Stimulated activated CD8-positive, alpha-beta memory T cell treated with anti-CD3 and anti-CD28 coated beads, Interleukin-2, amount 100 ng/mL, for 1 hour (primary cell): ENCODE measurements at places on chromosomes 5 and 9.

- no peak for DNase-seq
These were observed 165.0 kb upstream of the GPR151 start for GRCh38 chr5:146680846-146681584.

- DNase-seq = no peak
These were observed 41.4 kb upstream of the TIFAB start for GRCh38 chr5:135493406-135494180.

DNA sequence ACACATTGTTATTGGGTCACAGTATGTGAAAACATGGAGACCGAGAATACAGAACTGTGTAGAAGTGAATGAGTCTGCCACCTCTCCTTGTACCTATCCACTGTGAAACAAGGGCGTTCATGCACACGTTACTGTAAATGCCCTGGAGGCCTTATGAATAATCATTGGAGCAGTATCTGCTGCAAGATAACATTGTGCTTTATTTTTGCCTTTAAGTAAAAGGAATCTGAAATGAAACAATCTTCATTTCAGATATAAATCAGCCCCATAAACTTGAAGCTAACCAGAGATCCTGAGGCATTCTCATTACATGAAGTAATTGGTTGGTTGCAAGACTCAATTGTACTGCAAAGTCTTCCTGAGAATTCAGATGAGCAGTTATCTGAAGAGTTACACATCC lies 419.6 kb downstream of the KDM4C start:
- no peak for DNase-seq

- no peak for DNase-seq
These were observed 110.7 kb upstream of the TRIM32 start for GRCh38 chr9:116576386-116576785.

DNA sequence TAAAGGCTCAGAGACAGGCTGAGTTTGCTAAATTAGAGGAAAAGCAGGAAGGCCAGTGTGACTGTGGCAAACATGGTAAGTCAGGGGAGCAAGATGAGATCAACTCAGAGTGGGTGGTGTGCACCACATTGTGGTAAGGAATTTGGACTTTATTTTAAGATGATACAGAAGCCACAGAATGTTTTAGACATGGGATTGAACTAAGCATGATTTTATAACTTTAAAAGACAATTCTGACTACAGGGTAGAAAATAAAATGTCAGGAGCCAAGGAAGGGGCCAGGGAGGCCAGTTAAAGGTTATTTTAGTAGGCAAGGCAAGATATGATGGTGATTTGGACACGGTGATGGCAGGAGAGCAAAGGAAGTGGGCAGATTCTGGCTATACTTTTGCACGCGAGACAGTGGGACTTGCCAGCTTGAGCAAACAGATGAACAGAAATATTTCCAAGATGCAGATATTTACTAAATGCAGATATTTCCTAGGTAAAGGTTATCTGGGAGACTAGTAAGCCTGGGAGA lies 53.9 kb downstream of the TSSK1B start:
- DNase-seq = no peak

DNA sequence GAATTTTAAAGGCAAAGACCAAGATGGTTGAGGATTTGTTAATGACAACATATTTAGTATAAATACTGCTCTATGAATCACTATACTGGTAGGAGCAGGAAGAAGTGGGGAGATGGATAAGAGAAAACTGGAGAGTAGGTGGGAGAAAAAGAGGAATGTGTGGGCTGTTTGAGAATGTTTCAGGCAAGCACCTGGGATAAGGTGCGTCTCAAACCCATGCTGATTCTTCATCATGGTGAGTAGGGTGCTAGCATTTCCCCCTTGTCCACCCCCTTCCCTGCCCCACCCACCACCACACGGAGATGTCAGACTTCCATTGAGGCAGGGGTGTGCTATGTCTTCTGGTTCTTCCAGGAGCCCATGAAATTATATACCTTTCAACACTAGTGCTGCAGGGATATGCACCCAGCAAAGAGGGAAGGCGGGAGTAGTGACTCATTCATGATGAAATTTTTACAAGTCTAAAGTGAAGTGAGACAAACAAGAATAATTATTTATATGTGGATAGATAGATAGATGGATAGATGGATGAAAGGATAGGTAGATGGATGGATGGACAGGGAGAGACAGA lies 54.3 kb downstream of the MTX3 start:
- no peak for DNase-seq

- DNase-seq = no peak
These were observed 2.7 kb upstream of the PHPT1 start for GRCh38 chr9:136846376-136847087.

- DNase-seq = no peak
These were observed 6.6 kb downstream of the LCN9 start for GRCh38 chr9:135669616-135670285.

- DNase-seq = no peak
These were observed 58.2 kb upstream of the PRR16 start for GRCh38 chr5:120405923-120406322.

DNA sequence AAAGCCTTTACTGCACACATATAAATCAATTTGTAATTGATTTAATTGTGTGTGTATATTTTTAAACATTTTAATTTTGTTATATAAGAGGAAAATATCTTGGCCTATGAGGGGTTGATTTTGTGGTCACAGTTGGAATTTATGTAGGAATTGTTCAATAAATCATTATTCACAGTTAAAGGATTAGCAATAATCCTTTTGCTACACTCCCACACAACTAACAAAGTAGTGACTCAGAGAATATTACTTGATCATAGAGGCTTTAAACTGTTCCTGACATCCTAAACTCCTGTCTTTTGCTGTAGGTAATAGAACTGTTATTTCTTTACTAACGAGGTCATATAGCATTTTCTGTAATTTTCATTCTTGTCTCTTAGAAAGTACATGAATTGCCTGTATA lies 95.5 kb downstream of the ZCCHC7 start:
- DNase-seq = no peak

- DNase-seq = no peak
These were observed 7.3 kb upstream of the FGF18 start for GRCh38 chr5:171412186-171412585.

DNA sequence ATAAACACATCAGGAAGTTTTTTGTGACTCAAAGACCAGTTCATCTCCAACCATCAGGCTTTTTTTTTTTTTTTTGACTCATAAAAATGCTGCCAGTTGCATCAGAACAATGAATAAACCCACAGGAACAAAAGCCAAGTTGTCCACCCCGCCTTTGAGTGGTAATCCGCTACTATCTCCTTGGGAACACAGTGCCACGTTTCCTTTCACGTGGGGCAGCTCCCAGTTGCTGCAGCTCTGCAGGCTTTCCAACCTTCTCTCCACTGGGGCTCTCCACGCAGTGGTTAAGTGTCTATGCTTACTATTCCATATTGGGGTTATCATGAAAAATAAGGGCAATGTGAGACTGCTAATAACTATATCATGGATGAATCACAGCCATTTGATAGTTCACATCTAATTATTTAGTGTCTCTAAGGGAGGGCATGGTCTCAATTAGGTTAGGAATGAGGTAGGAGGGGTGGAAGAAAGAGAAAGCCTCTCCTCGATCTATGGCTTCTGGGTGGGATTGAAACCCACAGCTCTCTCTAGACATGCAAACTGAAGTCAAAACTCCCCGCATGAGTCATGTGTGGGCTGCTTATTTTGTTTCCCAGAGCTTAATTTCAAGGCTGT lies 55.8 kb upstream of the ACTBL2 start:
- no peak for DNase-seq

DNA sequence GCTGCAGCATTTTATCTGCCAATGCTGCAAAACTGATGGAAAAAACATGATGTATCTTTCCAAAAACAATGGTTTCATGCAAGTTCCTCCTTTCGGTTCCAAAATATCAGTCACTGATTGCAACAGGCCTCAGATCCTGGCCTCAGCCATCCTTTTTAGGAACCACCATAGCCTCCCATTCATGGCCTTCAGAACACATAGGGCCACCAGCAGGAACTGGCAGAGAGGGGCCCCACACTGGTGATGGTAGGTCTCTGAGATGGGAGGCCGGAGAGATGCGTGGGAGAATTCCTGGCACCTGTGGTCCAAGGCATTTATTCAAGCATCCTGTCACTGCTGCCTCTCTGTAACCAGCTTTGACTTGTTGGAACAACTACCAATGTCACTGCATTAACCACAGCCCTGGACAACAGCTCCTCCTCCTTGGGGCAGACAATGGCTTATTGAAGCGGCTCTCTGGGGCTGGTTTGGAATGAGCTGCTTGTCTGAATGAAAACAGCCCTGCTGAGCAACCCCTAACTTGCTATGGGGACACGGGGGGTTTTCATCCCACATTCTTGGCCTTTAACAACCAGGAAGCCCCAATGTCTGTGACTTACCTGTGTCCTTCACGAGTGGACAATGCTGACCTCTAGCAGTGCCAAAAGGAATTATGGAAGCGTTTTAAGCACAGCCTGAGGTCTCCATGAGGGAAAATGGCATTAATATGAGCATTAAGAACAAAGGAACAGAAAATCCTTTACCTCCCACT lies 108.1 kb downstream of the LHFPL2 start:
- DNase-seq = no peak

- DNase-seq = no peak
These were observed 26.7 kb upstream of the NIM1K start for GRCh38 chr5:43165323-43165722.

- no peak for DNase-seq
These were observed 144.1 kb upstream of the ST8SIA4 start for GRCh38 chr5:101047181-101047580.

DNA sequence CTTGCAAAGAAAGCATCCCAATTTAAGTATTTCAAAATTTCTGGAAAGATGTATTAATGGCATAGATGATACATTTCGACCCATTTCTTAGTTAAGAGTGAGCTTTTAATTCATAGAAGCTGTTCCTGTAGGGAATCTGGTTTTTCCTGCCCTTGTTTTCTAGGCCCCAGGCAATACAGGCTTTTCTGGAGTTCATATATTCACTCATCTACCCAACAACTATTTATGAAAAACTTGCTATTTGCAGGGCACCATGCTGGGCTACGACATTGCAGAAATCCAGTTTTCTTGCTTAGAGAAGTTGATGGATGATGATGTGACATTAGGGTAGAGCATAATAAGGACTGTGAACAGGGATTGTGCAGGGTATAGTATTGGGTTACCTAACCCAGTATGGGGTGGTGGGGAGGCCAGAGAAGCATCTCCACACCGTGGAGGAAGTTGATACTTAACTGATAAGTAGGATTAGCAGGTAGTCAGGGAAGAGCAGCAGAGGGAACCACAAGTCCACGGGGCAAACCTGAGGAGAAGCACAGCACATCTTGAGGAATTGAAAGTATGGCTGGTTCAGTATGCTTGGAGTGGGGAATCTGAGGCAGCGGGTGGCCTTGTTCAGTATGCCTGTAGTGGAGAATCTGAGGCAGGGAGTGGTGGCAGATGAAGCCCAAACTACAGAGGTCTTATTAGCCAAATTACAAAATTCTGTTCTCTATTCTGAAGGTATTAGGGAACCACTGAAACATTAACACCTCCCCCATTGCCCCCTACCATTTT lies 247.5 kb downstream of the ARRDC3 start:
- DNase-seq = no peak

GRCh38 chr5:57316798-57317327 lies 143.0 kb downstream of the GPBP1 start:
- no peak for DNase-seq

GRCh38 chr5:103573411-103573810 lies 10.8 kb upstream of the NUDT12 start:
- DNase-seq = no peak

GRCh38 chr5:139342423-139342723 lies 719 bp downstream of the PAIP2 start:
- no peak for DNase-seq

- DNase-seq = no peak
These were observed 466.7 kb downstream of the ACTL7B start for GRCh38 chr9:108389056-108389455.

- DNase-seq = no peak
These were observed 204.1 kb upstream of the MEF2C start for GRCh38 chr5:89087128-89087527.

- DNase-seq = no peak
These were observed 141.1 kb upstream of the SPDL1 start for GRCh38 chr5:169442403-169442874.

DNA sequence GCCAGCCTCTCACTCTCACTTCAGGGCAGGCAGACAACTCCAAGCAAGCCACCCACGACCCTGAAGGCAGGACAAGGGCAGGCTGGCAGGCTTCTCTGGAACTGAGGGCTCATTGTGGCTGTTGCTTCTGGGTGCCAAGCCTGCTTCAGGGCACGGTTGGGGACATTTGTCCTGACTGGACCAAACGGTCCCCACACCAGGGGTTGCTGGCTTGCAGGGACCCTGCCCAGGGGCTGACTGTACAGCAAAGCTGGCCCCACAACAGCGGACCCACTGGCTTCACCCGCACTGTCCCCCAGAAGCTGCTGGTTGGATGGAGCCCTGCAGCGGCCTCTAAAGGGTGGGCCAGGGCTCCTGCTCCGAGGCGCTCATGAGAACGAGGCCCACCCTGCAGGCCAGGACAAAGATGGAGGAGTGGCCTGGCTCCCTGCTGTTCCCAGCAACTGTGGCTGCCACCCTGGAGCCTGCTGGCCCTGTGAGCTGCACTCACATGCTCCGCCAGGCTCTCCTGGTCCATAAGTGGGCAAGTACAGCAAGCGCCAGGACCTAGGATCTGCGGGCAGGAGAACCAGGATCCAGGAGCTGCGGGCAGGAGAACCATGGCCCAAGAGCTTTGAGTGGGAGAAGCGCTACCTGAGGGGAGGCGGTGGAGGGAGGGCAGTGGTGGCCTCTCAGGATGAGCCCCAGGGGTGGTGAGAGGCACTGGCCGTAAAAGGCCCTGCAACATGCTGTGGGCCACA lies 34.4 kb upstream of the NSMF start:
- DNase-seq = no peak

DNA sequence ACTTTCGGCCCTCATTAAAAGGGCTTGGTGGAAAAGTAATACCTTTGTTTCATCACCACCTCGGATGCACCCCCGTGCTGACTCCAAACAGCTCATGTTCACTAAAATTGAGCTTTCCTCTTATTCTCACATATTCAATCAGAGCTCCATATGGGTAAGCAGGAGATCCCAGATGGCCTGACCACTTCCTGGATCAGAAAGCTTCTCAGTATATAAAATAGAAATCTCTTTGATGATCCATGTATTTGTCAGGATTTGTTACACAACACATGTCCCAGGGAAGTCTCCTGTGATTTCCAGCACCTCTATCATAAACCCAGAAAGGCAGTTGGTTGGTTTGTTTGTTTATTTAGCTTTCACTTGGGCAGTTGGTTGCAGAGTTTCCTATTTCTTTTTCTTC lies 402.0 kb downstream of the MLLT3 start:
- DNase-seq = no peak

- no peak for DNase-seq
These were observed 25.4 kb upstream of the NKD2 start for GRCh38 chr5:983238-983524.

DNA sequence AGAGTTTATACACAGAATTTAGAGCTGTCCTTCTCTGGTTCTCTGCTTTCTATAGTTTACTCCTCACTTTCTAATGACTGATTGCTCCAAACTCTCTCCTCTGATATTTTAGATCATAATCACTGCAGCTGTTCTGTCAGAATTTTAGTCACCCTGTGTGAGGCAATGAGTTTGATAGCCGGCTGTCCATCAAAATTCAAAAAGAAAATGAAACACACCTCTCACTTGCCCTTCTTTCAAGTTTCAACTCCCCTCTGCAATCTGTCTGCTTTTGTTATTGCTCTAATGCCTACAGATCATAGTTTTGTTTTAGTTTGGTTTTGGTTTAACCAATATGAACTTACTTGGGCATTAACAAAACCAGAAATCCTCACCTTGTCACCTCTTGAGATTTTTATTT lies 23.3 kb upstream of the ABLIM3 start:
- DNase-seq = no peak

GRCh38 chr5:119651486-119651885 lies 22.1 kb downstream of the FAM170A start:
- DNase-seq = no peak
